Esophagus muscularis mucosa (tissue), 4 donors: ENCODE measurements at places on chromosomes 13 and 19. TPM values are rescaled to one million over a fixed set of nuclear protein-coding genes. Genes with fewer than 3 reads are reported as not detected.

Gene SLC1A6
- not detected for total RNA-seq

Gene DPF1
- total RNA-seq = 0.17 TPM

Gene KLHL26
- 19.0 TPM for total RNA-seq

Gene GNA15
- total RNA-seq = 13.8 TPM

Gene KBTBD6
- 7.9 TPM for total RNA-seq

Gene TUBB4A
- 2.4 TPM for total RNA-seq

Gene KIR3DL2
- total RNA-seq = not detected

Gene MLNR
- 0.34 TPM for total RNA-seq

Gene TECR
- 23.7 TPM for total RNA-seq

Gene PLIN4
- total RNA-seq = 79.3 TPM

Gene TICAM1
- 8.0 TPM for total RNA-seq

Gene ZNF880
- 28.2 TPM for total RNA-seq

Gene LILRB3
- 9.1 TPM for total RNA-seq

Gene DLEU7
- total RNA-seq = 0.17 TPM

Gene CFAP97D2
- not detected for total RNA-seq

Gene ZNF773
- 16.5 TPM for total RNA-seq

Gene ALG5
- total RNA-seq = 28.2 TPM

Gene LYPD5
- 7.7 TPM for total RNA-seq

Gene ANGPTL8
- not detected for total RNA-seq

Gene FFAR2
- total RNA-seq = not detected

Gene CEACAM5
- not detected for total RNA-seq

Gene ZNF829
- total RNA-seq = 4.3 TPM
